CD4-positive, alpha-beta T cell treated with Interleukin-15 for 4 hours (primary cell): ENCODE measurements at places on chromosomes 7 and 10.

DNA sequence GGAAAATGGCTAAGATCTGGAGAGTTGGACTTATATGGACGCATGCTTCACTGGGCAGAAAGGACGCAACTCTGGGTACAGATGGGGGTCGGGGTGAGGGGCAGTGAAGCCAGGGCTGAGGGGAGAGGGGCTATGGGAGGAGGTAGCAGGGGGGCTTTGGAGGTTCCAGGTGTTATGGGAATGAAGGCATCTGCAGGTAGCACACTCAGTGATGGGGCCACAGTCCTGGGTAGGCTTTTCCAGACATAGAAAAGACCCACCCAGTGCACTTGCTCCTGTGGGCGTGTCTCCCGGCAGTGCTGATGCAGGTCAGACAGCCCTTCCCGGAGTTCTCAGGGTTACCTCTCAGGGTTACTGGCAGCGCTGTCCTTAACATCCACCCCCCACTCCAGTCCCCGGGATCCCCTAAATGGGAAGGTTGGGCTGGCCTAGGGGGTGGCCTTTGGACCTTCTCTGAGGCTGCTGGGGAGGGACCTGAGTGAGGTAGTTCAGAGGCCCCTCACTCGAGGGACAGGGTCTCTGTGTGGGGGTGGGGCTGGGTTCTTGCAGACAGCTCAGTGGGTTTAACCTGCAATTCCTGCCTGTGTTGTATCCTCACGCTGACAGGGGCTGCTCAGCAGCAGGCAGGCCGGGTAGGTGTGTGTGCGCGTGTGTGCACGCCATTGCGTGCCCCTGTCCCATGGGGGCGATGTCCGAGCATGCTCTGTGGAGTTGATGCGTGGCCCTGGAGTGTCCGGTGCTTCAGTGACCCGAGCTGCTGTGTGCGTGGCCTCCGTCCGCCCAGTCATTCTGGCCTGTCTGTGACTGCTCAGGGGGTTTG lies 6.2 kb downstream of the ZYX start:
- DNase-seq: no peak

GRCh38 chr10:95193944-95194343 lies at the start of gene ACSM6:
ACSM6 (plus strand) TSS chr10:95194238; CDS start chr10:95194486, 248 bp downstream.
- DNase-seq: no peak

DNA sequence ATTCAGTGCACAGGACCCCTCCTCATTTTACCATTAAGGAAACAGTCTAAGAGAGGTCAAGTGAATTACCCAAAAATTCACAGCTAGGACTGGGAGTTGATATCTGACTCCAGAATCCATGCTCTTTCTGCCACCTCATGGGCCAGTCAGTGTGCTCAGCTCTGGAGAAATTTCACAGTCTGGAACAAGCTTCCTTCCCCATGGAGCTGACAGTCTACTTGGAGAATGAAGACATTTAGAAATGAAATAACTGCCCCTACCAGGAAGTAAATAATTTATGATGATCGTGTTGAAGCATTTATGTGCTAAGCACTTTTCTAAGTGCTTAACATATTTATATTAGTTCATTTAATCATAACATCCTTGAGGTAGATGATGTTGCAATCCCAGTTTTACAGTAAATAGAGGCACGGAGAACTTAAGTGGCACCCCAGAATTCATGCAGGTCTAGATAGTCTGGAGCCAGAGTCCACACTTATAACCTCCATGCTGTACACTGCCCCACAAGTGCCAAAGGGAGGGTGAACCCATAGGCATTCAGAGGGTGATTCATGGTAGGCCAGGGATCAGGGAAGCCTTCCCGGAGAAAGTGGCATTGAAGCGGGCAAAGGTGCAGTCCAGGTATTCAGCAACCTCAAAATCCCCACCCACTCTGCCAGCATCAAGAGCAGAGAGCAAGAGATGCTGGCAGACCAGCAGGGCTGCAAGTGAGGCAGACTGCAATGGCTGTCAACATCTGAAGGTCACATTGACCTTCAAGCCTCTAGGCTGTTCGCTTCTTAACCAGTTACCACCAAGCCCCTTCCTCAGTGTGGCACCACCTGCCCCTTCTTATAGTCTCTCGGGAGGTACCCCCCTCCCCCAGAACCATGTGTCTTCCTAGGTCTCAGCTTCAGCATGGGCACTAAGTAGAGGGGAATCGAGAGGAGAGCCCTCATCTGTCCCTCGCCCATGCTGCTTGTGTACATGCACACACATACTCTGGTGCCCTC lies 38.4 kb upstream of the LRRC4 start:
- no peak for DNase-seq

DNA sequence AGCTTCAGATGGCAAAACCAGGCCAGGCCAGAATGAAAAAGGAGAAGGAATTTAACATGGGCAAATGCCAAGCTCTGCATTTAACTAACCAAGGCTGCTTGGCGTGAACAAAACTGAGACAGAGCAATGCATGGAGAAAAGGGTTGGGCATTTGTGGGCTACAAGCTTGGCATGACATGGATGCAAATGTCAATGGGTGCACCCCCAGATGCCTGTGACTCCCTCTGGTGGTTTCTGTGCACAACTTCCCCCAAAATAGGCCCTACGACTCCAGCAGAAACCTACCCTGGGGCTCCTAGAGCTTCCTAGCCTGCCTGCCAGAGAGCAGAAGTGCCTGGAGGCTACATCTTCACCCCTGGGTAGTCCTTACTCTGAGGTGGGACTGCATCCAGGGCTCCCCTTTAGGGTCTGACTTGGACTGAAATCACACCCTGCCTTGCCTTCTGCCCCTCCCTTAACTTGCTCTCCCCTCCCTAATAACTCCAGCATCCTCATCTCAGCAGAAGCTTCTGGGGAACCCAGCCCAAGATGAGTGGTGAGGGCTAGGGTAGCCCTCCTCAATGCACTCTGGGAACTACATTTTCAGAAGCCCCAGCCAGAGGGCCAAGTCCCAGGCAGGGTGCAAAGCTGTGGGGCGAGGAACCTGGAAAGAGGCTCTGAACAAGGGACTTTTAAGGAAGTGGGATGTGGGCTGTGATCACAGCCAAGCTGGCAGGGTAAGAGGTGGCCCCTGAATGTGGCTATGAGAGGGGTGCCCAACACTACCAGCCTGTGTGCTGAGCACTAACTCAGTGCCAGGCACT lies 11.3 kb downstream of the GPRIN2 start:
- no peak for DNase-seq

GRCh38 chr7:158368449-158368848 lies 219.2 kb downstream of the PTPRN2 start:
- DNase-seq: no peak

GRCh38 chr10:25701652-25702051 lies 232.4 kb upstream of the MYO3A start:
- no peak for DNase-seq
